ENCODE measurements at places on chromosomes 2 and 18. TPM values are rescaled to one million over a fixed set of nuclear protein-coding genes. Genes with fewer than 3 reads are reported as not detected.

RAPH1 gene
- total RNA-seq = 16.6 TPM

MC2R gene
- not detected for total RNA-seq

LCLAT1 gene
- total RNA-seq = 13.3 TPM

DNAJC5G gene
- total RNA-seq = not detected

SLC11A1 gene
- 1.4 TPM for total RNA-seq

GCG gene
- not detected for total RNA-seq

NOSTRIN gene
- total RNA-seq = 0.72 TPM

BIRC6 gene
- 129 TPM for total RNA-seq

KRTCAP3 gene
- total RNA-seq = 28.6 TPM

REG3A gene
- total RNA-seq = not detected

RAPGEF4 gene
- total RNA-seq = 1.4 TPM

FKBP7 gene
- 0.43 TPM for total RNA-seq

DUSP19 gene
- 0.24 TPM for total RNA-seq

SLC9A4 gene
- total RNA-seq = 2.7 TPM

FABP1 gene
- not detected for total RNA-seq

PRKAG3 gene
- not detected for total RNA-seq

RBKS gene
- total RNA-seq = 1.1 TPM

AQP12A gene
- total RNA-seq = not detected

C2orf81 gene
- total RNA-seq = 0.72 TPM

CRACDL gene
- total RNA-seq = 1.1 TPM

PUM2 gene
- 43.6 TPM for total RNA-seq

COL6A3 gene
- total RNA-seq = 0.72 TPM

NDC80 gene
- 1.9 TPM for total RNA-seq

STPG4 gene
- total RNA-seq = not detected

IL18RAP gene
- 0.48 TPM for total RNA-seq
